Inflammatory macrophage treated with lipopolysaccharide for 1 hour (primary cell): ENCODE measurements at places on chromosomes 6 and 20.

DNA sequence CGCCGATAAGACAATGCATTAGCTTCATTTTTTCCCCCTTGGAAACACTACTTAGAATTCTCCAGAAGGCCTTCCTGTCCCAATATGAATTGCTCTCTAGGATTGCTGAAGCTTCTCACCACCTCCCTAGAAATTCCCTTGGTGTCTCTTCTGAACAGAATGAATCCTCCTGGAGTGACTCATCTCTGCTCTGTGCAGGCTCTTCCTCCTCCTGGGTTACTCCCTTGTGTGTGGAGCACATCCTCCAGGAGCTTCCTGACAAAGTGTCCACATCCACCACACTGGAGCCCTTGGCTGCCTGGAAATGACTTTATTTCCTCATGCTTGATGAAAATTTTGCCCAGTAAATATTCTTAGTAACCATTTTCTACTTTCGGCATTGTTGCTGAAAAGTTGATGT lies 54.4 kb downstream of the DTNBP1 start:
- DNase-seq: peak; percentile 62

DNA sequence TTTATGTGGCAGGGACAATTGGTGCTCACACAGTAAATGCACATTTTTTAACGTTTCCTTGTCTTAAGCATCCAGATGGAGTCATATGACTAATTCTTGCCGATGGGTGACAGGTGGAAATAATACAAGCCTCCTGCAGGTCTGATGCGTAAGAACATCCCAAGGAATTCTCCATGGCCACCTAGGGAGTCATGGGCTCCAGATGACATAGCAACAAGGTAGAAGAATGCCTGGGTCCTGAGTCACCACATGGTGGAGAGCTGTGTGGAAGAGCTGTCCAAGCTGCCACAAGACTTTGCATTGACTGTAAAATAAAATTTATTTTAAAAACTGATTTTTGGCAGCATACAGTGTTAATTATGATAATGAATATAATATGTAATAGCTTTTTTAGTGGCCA lies 77.0 kb upstream of the MAP3K7 start:
- DNase-seq: no peak

DNA sequence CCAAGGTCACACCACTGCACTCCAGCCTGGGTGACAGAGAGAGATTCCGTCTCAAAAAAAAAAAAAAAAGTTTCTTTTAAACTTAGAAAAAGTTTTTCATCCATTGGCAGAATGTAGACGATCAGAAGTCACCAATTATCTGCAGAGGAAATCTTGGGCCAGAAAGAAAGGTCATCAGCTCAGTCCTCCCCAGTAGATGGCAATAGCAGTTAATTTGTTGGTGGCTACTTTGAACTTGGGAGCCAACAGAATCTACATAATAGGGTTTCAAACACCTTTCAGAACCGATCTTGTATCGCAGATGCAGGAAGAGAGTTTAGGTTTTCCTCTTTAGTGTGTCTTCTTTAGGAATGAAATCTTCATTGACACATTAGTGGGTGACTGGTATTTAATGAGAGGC lies 41.7 kb downstream of the LBP start:
- DNase-seq: no peak

DNA sequence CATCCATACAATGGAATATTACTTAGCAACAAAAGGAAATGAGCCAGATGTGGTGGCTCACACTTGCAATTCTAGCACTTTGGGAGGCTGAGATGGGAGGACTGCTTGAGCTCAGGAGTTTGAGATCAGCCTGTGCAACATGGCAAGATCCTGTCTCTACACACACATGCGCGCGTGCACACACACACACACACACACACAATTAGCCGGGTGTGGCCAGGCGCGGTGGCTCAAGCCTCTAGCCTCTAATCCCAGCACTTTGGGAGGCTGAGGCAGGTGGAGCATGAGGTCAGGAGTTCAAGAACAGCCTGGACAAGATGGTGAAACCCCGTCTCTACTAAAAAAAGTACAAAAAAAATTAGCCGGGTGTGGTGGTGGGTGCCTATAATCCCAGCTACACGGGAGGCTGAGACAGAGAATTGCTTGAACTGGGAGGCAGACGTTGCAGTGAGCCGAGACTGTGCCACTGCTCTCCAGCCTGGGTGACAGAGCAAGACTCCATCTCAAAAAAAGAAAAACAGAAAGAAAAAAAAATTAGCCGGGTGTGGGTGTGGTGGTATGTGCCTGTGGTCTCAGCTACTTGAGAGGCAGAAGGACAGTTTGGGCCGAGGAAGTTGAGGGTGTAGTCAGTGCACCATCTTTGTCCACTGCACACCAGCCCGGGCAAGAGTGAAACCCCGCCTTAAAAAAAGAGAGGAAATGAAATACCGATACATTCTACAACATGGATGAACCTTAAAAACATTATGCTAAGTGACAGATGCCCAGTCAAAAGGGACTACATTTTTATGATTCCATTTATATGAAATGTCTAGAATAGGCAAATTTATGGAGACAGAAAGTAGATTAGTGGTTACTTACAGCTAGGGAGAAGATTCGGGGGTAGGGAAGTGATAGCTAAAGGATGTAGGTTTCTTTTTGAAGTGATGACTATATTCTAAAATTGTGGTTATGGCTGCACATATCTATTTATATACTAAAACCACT lies 52.5 kb downstream of the RBL1 start:
- peak; percentile 22 for DNase-seq

DNA sequence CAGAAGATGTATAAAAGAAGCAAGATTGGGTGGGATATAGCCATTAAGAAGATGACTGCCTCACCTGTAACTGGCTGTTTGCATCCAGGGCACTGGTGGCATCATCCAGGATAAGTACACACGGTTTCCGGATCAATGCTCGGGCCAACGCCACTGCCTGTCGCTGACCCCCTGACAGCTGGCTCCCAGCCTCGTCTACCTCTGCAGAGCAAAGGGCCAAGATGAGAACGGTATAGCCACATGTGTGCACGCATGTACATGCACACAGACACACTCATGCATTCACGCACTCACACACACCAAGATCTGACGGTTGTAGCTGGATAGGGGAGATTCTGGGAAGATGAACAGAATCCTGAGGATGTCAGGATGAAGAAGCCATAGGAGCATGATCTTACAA lies 3.2 kb upstream of the PSMB8 start:
- no peak for DNase-seq

DNA sequence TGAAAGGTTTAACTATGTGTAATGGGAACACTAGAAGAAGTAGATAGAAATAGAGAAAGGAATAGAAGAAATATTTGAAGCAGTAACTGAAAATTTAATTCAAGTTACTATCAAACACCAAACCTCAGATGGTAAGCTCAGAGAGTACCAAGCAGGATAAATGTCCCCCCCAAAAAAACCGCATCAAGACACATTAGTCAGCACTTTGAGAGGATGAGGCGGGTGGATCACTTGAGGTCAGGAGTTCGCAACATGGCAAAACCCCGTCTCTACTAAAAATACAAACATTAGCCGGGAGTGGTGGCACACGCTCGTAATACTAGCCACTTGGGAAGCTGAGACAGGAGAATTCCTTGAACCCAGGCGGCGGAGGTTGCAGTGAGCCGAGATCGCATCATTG lies 253.1 kb downstream of the C6orf118 start:
- no peak for DNase-seq

- DNase-seq: no peak
Measured at GRCh38 chr6:165183496-165184140, 125.8 kb downstream of the C6orf118 start.

GRCh38 chr6:43199912-43200311 lies 17.9 kb downstream of the CUL9 start:
- no peak for DNase-seq

DNA sequence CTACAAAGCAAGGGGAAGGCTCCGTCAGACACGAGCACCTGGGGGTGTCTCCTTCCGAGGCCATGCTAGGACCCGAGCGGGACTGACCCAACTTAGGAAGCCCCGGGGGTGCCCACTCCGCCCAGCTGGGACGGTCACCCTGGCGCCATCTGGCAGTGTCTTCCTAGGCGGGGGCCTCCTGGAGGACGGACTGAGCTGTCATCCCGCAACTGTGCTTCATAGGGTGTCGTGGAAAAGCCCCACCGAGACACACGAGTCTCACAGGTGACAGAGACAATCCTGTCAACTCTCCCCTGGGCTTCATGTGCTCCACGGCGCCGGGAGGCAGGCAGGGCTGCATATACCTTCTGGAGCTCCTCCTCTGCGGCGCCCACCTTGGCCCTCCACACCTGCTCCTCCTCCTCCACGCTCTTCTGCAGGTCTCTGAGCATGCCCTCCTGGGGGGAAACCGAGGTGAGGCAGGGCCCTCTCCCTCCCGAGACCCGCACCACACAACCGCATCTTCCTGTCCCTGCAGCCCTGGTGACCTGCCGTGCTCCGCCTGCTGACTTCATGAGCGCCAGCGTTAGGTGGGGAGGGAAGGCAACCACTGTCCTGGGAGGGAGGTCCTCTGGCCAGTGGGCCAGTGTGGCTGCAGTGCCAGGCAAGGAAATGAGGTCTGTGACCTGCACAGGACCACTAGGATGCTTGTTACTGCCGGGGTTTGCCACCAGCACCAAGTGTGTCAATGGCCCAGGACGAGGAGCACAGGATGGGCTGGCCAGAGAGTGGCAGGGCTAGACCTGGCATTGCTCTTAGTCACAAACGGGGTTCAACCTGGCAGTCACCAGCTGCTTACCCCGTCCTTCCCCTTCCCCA lies 50.7 kb downstream of the DSTN start:
- DNase-seq: no peak

- no peak for DNase-seq
Measured at GRCh38 chr6:10723567-10723881, 654 bp downstream of the TMEM14C start.

DNA sequence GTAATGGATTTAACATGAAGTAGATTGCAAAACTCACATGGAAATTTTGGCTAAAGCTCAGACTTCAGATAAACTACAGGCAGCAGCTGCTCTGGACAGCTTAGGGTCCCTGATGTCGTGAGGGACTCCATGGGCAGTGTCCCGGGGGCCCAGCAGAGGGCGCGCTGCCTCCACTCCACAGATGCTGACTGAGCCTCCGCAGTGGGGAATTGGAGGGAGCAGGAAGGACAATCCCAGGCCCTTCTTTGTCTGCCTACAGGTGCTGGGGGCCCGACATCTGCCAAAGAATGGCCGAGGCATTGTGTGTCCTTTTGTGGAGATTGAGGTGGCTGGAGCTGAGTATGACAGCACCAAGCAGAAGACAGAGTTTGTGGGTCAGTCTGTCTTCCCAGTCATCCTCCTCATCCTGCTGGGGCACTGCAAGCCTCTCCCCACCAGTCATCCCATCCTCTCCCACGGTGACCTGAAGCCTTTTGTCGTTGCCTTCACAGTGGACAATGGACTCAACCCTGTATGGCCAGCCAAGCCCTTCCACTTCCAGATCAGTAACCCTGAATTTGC lies 35.9 kb downstream of the PLCG1 start:
- DNase-seq: peak; percentile 34

DNA sequence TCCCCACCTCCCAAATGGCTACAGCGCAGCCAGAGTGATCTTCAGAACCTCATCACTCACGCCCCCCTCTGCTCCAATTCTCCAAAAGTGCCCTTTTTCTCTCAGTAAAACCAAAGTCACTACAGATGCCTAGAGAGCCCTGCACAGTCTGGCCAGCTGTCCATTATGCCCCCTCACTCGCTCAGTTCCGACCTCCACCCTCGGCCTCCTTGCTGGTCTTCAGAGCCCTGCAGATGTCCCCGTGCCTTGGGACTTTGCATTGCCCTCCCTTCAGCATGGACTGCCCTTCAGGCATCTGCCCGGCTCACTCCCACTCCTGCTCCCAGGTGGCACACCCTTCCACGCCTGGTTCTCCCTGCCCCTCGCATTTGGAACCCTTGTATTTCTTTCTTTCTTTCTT lies 1.1 kb upstream of the RAET1E start:
- no peak for DNase-seq

DNA sequence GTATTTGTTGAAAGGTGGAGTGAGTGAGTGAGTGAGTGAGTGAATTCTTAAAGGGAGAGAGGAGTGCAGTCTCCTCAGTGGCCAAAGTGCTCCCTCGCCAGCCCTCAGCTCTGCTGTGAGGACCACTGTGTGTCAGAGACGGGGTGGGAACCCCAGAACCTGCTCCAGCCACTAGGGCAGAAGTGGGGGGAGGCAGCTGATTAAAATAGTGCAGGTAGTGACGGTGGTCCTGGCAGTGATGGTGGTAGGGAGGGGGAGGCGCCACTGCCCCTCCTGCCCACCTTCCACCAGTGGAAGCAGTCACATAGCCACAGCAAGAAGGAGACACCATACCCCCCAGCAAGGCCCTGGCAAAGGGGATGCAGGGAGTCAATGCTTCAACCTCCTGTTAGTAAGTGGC lies 133.5 kb downstream of the PHACTR3 start:
- no peak for DNase-seq

- DNase-seq: no peak
Measured at GRCh38 chr6:8066108-8066507, 1.9 kb upstream of the BLOC1S5 start.

GRCh38 chr6:16596616-16597331 lies 164.5 kb downstream of the ATXN1 start:
- no peak for DNase-seq

GRCh38 chr6:145309842-145310535 lies 425.3 kb downstream of the EPM2A start:
- no peak for DNase-seq

GRCh38 chr6:91392951-91393350 lies 806.1 kb upstream of the MAP3K7 start:
- no peak for DNase-seq

DNA sequence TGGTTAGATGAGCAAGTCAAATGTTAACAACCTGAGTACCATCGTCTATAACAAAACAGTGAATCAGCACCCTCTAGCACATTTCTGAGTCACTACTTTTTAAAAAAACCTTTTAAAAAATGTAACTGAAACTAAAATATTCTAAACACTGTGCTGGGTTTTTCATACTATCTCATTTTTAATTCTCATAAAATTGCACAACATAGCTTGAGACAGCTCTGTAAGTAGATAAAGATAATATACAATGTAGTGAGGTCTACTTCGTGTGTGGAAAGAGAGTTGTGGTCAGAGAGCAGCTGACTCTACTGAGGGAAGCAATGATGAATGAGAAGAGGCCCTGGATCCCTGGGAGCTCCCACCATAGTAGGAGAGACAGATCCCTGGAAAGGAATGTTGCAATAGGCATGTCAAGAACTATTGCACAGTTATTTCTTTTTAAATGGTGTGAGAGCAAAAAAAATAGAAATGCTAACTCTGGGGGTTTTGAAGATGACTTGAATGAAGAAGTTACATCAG lies 13.6 kb upstream of the CALHM6 start:
- peak; percentile 69 for DNase-seq

DNA sequence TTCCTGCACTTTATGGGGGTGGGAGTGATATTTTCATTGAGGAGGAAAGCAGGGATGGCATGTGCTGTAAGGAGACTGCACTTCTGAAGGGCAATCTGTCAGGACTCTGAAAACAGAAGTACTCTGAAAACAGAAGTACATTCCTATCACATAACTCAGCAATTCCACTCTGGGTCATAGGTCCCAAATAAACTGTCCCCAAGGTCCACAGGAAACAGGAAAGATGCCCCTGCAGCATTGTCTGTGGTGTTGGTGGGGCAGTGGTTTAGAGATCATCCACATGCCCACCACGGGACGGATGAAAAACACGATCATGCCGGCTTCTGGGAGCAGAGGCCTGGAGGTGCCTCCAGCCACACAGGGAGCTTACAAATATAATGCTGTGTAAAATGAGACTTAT lies 150.3 kb downstream of the OTOR start:
- DNase-seq: no peak

- DNase-seq: no peak
Measured at GRCh38 chr6:161436106-161436876, 162.4 kb upstream of the AGPAT4 start.

- no peak for DNase-seq
Measured at GRCh38 chr6:8322659-8323058, 112.7 kb downstream of the SLC35B3 start.
